SK-N-SH (cell line): ENCODE measurements at places on chromosomes 1 and 21.

DNA sequence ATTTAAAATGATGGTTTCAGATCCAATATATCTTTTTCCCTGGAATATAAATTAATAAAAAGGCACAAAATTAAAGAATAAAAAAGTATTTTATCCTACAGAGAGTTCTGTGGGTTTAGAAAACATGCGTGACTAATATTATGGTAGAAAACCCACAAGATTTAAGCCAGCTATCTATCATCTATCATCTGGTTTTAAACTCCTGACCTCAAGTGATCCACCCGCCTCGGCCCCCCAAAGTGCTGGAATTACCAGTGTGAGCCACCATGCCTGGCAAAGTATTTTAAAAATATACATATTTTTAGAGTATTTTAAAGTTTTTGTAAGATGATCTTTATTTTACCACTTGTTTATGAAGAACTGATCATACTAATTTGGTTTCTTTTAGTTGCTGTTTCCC lies 79.5 kb downstream of the NRIP1 start:
- DNase-seq = no peak
- no peak overlapping the region for H3K4me3 ChIP-seq
- no peaks in the 10 kb centered on the region for H3K27me3 ChIP-seq
- no peak overlapping the region for H3K27ac ChIP-seq
- H3K36me3 ChIP-seq = no peaks in the 10 kb centered on the region

GRCh38 chr1:224696891-224697765 lies 81.0 kb downstream of the CNIH3 start:
- no peak for DNase-seq
- H3K36me3 ChIP-seq = peaks cover 7% of the 10 kb centered on the region
- no peaks in the 10 kb centered on the region for H3K4me1 ChIP-seq
- no peaks in the 10 kb centered on the region for H3K27me3 ChIP-seq

DNA sequence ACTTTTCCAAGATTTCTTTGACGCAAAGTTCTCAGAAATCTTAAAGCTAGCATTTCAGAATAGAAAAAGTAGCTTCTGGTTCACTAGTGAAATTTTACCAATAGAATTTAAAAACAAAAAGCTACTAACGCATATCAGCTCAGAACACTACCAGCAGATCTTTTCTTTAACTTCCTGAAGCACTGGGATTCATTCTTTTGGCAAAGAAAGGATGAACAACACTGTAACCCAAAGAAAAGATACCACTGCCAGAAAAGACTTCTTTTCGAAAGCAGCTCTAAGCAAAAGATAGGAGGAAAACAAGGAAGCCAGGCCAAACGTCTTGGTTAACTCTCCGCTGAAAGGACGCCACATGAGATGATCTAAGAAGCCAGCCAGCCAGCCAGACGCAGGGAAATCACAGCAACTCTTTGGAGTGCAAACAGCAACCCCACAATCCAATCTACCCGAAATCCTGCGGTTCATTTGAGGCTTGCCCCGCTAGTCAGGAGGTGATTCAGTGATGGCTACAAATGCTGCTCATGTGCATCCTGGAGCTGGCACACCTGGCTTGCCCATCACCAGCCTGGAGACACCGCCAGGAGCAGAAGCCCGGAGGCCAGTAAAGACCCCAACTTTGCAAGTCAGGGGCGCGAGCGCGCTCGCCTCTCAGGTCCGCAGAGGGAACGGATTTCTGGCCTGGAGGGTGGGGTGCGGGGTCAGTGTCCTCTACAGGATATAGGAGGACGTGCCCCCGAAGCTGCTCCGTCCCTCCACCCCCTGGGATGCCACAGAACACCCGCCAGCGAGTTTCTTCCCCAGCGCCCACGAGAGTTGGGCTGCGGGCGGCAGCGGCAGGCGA lies 812 bp downstream of the NBPF1 start:
- H3K4me3 ChIP-seq = peak overlapping the region; percentile 100
- DNase-seq = peak; percentile 70
- H3K4me1 ChIP-seq = peaks cover 17% of the 10 kb centered on the region
- H3K27ac ChIP-seq = peak overlapping the region; percentile 93

DNA sequence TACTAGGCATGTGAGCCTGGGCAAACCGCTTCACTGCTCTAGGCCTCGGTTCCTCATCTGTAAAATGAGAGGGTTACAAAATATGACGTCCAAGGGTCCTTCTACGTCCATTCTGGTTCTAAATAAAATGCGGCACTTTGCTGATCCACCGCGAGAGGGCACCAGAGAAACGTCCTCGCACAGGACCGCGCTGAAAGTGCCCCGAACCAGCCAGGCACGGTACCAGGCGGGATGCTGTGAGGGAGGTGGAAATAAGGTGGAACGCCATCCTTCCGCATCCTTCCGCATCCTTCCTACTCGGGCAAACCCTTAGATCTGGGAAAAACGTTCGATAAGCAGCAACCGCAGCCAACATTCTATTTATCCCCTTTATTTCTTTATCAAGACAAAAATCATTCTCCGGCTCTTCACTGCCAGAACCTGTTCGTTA lies 60.3 kb upstream of the KRTAP19-8 start:
- no peaks in the 10 kb centered on the region for H3K4me1 ChIP-seq
- no peaks in the 10 kb centered on the region for H3K36me3 ChIP-seq
- DNase-seq = peak; percentile 75
- no peak overlapping the region for H3K4me3 ChIP-seq
- H3K27me3 ChIP-seq = no peaks in the 10 kb centered on the region; the same call in 1 of the 2 replicates

DNA sequence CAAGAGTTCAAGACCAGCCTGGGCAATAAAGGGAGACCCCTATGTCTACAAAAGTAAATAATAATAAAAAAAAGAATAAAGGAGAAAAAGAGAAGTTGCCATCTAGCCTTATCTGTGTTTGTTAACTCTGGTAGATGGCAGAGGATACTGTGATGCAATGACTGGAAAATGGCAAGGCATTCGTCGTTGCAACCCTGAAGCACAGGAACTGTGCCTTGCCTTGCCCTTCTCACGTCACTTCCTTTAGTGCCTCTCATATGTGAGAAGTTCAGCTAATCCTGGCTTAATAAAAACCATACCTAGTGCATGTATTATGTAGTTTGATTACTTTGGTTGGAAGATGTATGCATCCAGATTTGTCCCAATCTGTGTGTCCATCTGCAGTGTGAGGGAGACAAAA lies 25.8 kb upstream of the PIGC start:
- no peaks in the 10 kb centered on the region for H3K27me3 ChIP-seq
- H3K27ac ChIP-seq = no peak overlapping the region
- H3K4me3 ChIP-seq = no peak overlapping the region
- no peaks in the 10 kb centered on the region; the same call in 1 of the 2 replicates for H3K4me1 ChIP-seq
- H3K36me3 ChIP-seq = no peaks in the 10 kb centered on the region

- no peak overlapping the region for H3K4me3 ChIP-seq
- no peak for DNase-seq
- no peaks in the 10 kb centered on the region for H3K27me3 ChIP-seq
- H3K27ac ChIP-seq = no peak overlapping the region
- H3K36me3 ChIP-seq = no peaks in the 10 kb centered on the region
Measured at GRCh38 chr1:41390166-41390565, 28.9 kb downstream of the FOXO6 start.

- no peaks in the 10 kb centered on the region for H3K27me3 ChIP-seq
- DNase-seq = no peak
- no peak overlapping the region for H3K27ac ChIP-seq
- H3K36me3 ChIP-seq = peaks cover 4% of the 10 kb centered on the region
- H3K4me3 ChIP-seq = no peak overlapping the region
Measured at GRCh38 chr1:8461351-8462110, 143.6 kb downstream of the SLC45A1 start.

DNA sequence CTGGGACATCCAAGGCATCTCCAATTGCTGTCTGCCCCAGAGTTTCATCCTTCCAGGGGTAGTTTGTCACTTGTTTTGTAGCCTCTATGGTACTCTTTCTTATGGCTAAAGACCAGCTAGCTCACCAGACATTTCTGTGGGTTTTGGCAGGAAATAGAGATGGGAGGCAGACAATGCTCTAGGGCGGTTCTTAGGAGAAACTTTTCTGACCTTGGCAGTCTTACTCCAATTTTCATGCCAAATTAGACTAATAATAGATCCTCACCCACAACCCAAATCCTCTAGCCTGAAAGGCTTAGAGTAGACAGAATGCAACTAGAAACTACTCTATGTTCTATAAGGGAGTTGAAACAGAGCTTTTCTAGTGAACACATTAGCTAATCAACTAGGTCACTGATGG lies 69.8 kb downstream of the LRIG2 start:
- peaks cover 55% of the 10 kb centered on the region for H3K4me1 ChIP-seq
- H3K27ac ChIP-seq = peak overlapping the region; percentile 24
- no peaks in the 10 kb centered on the region for H3K27me3 ChIP-seq
- no peak overlapping the region for H3K4me3 ChIP-seq
- DNase-seq = no peak

GRCh38 chr1:94326329-94326728 lies 88.9 kb upstream of the ARHGAP29 start:
- H3K36me3 ChIP-seq = no peaks in the 10 kb centered on the region
- peaks cover 50% of the 10 kb centered on the region for H3K4me1 ChIP-seq
- peak overlapping the region; percentile 88 for H3K27ac ChIP-seq
- H3K4me3 ChIP-seq = peak overlapping the region; percentile 1; the same call in 1 of the 2 replicates
- DNase-seq = no peak
- no peaks in the 10 kb centered on the region for H3K27me3 ChIP-seq

DNA sequence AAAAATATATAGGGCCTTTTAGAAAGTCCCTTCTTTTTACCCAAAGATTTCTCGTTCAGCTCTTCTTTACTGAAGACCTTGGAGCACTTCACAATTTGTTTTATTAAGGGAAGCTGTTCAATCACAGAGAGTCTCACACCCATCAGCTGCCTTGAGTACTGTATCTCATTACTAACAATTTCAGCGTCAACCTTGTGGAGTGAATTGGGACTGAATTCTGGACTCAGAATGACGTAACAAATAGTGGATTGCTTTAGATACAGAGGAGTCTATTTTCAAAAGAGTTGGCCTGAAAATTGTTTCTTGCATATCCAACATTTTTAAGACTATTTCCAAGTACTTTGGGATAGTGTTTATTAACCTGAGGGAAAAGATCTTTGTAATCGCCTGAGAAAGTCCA lies 7.9 kb downstream of the MAP10 start:
- no peak overlapping the region for H3K27ac ChIP-seq
- H3K27me3 ChIP-seq = no peaks in the 10 kb centered on the region
- no peak overlapping the region for H3K4me3 ChIP-seq
- no peaks in the 10 kb centered on the region for H3K4me1 ChIP-seq

GRCh38 chr21:24339406-24339805 lies 1267.9 kb downstream of the MRPL39 start:
- H3K4me1 ChIP-seq = no peaks in the 10 kb centered on the region
- DNase-seq = no peak
- no peaks in the 10 kb centered on the region for H3K36me3 ChIP-seq

DNA sequence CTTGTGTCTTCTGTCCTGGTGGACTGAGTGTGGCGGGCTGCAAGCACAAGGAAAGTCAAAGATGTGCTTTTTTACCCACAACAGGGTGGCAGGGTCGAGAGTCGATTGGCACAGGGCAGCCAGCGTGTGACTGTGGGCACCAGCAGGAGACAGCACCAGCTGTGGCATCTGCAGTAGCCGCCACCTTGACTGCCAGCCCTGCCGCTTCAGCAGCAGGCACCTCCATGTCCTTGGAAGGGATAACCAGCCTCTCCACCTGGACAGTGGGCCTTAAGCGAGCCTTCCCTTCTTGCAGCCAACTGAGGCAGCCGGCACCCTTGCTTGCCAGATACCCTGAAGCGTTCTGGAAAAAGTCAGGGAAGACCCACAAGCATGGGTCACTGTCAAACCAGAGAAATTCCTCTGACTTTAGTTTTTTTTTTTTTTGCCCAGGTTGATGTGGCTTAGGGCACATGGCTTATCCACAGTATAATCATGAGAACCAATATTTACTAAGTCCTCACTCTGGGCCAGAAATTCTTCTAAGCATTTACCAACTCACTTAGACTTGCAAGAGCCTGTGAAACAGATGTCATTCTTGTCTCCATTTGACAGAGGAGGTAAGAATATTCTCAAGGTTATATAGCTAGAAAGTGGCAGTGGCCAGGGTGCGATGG lies 30.1 kb upstream of the PTGFRN start:
- peaks cover 14% of the 10 kb centered on the region for H3K4me1 ChIP-seq
- H3K4me3 ChIP-seq = no peak overlapping the region; the same call in 1 of the 2 replicates
- no peaks in the 10 kb centered on the region for H3K27me3 ChIP-seq
- H3K27ac ChIP-seq = peak overlapping the region; percentile 80
- peak; percentile 34 for DNase-seq
- no peaks in the 10 kb centered on the region for H3K36me3 ChIP-seq

GRCh38 chr1:228511546-228512445 lies 24.6 kb downstream of the RNF187 start:
- no peak overlapping the region for H3K4me3 ChIP-seq
- H3K4me1 ChIP-seq = no peaks in the 10 kb centered on the region
- no peak overlapping the region for H3K27ac ChIP-seq
- no peaks in the 10 kb centered on the region for H3K36me3 ChIP-seq
- no peak for DNase-seq

GRCh38 chr1:2564815-2565374 lies 8.7 kb downstream of the TNFRSF14 start:
- no peak for DNase-seq
- no peaks in the 10 kb centered on the region for H3K27me3 ChIP-seq
- no peak overlapping the region for H3K4me3 ChIP-seq
- no peaks in the 10 kb centered on the region for H3K36me3 ChIP-seq
- H3K27ac ChIP-seq = no peak overlapping the region

GRCh38 chr1:66262208-66262963 lies 271.6 kb upstream of the SGIP1 start:
- H3K4me1 ChIP-seq = peaks cover 19% of the 10 kb centered on the region; the same call in 1 of the 2 replicates
- H3K27me3 ChIP-seq = no peaks in the 10 kb centered on the region
- peaks cover 4% of the 10 kb centered on the region; the same call in 1 of the 2 replicates for H3K36me3 ChIP-seq
- H3K27ac ChIP-seq = peak overlapping the region; percentile 49
- no peak for DNase-seq
- H3K4me3 ChIP-seq = no peak overlapping the region

DNA sequence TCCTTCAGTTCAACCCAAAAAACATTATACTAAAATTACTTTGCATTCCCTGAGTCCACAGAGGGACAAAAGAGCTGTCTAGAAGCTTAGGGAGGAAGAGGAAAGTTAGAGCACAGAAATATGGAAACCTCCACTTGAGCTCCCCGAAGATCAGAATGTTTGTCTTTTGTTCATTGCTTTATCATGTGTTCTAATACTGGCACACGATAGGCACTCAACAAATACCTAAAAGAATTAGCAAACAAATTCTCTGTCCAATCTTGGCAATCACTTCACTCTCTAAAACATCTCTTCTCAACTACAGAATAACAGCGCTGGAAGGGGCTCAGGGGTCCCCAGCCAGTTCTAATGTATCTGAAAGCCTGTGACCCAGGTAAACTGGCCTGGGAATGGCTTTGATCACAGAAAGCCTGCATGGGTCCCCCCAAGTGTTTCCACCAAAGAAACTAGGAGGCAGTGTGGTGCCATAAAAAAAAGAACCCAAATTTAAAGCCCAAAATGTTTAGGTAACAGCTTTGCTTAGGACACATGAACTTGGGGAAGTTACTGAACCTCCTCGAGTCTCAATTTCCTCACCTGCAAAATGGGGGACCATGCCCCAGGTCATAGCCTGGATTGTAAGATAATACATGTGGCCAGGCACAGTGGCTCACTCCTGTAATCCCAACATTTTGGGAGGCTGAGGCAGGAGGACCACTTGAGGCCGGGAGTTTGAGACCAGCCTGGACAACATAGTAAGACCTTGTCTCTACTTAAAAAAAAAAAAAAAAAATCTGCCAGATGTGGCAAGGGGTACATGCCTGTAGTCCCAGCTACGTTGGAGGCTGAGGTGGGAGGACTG lies 45.8 kb downstream of the SSBP3 start:
- H3K4me3 ChIP-seq = no peak overlapping the region
- no peak for DNase-seq
- no peak overlapping the region for H3K27ac ChIP-seq
- H3K36me3 ChIP-seq = peaks cover 10% of the 10 kb centered on the region
